ENCODE measurements at places on chromosomes 12 and 14.

- DNase-seq: no peak
Measured at GRCh38 chr14:55054098-55054497, 2.7 kb downstream of the MAPK1IP1L start.

- DNase-seq: no peak
Measured at GRCh38 chr14:61553730-61554641, 141.3 kb upstream of the HIF1A start.

DNA sequence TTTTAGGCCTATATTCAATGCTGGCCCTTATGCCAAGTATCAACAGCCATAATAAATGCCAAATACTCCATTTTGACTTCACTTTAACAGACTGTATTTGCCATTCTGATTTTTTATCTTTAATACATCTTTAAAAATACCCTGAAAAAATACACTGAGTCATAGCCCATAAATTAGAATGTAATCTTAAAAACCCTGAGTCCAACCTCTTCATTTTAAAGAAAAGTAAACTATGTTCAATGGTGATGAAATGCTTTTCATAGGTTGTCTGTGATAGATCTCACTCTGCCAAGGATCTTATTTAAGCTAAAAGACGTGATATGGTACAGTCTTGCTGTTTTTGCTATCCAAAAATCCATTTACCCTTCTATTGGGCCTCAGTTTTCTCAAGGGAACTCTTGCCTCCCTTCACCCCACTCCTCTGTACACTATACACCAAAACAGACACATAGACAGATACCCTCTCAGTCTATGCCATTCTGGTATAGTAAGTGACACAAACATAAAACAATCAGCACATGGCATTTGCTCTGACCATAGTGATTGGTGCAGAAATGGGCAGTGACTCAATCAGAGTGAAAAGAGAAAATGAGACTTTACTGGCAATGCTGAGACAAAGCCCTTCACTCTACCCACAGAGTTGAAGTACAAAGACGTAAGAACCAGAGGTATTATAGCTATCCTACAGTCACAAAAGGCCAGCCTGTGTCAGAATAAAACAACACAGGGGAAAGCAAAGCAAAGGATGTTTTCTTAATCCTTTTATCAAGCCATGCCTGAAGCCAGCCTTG lies 49.1 kb downstream of the BTG1 start:
- no peak for DNase-seq

DNA sequence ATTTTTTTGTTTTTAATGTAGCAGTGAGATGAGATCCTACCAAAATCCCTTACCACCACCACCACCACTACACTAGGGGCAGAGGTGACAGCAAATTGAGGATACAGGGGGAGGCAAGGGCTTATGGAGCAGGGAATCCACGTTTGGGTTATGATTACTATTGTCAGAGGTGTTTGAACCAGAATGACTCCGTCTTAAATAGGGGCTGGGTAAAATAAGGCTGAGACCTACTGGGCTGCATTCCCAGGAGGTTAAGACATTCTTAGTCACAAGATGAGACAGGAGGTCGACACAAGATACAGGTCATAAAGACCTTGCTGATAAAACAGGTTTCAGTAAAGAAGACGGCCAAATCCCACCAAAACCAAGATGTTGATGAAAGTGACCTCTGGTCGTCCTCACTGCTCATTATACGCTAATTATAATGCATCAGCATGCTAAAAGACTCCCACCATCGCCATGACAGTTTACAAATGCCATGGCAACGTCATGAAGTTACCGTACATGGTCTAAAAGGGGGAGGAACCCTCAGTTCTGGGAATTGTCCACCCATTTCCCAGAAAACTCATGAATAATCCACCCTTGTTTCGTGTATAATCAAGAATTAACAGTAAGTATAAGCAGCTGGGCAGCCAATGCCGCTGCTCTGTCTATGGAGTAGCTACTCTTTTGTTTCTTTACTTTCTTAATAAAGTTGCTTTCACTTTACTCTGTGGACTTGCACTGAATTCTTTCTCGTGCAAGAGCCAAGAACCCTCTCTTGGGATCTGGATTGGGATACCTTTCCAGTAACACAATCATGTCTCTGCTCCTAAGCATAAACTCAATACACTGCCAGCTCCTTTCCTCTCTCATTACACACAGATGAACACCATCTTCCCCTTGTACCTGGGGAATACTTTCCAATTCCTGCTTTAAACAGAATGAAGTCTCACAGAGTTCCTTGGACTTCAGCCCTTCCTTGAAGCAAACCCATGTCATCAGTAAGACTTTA lies 16.7 kb upstream of the CRY1 start:
- no peak for DNase-seq

- no peak for DNase-seq
Measured at GRCh38 chr12:85484387-85484786, 204.4 kb downstream of the ALX1 start.

- no peak for DNase-seq
Measured at GRCh38 chr14:77006132-77006531, 22.4 kb downstream of the IRF2BPL start.

- no peak for DNase-seq
Measured at GRCh38 chr14:33742166-33742565, 208.7 kb downstream of the EGLN3 start.

- DNase-seq: peak; percentile 53
Measured at GRCh38 chr12:43210485-43211192, 341.4 kb downstream of the ADAMTS20 start.

- DNase-seq: no peak
Measured at GRCh38 chr14:59755409-59756135, 115.0 kb downstream of the RTN1 start.

- no peak for DNase-seq
Measured at GRCh38 chr12:107549651-107550480, 135.7 kb upstream of the PWP1 start.

DNA sequence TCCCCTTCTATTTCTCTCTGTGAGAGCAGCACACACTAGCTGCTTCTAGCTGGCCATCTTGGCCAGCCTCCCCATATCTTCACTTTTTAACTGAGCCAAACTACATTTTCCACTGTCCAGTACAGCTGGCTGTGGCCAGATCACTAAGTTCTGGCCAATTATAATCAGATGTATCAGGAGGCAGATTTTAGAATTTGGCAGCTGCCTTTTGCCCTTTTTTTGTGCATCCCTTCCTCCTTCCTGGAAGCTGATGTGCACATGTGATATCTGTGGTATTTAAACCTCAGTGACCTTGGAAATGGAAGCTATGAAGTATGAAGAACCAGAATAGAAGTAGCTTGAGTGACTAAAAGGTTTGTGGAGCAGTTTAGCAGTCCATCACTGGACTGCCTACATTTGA lies 49.8 kb upstream of the ANO6 start:
- DNase-seq: no peak

DNA sequence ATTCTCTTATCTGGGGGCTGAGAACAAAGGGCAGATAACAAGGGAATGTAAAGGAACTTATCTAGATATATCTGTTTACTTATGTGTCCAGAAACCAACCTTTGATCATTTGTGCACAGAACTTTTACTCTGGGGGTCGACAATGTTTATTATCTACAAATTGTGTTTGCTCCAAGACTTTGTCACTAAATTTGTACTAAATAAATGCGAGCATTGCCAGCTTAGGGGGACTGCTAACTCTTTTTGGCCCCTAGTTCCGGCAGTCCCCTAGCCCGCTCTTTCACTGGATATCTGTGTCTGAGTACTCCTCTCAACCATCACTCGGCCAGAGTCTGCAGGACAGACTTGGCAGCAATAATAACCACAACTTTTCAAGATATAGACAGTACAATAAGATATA lies 88.2 kb downstream of the FSCB start:
- no peak for DNase-seq

GRCh38 chr14:102538602-102539543 lies 29.3 kb upstream of the ANKRD9 start:
- DNase-seq: no peak

- no peak for DNase-seq
Measured at GRCh38 chr12:89710873-89711750, 2.5 kb upstream of the ATP2B1 start.

DNA sequence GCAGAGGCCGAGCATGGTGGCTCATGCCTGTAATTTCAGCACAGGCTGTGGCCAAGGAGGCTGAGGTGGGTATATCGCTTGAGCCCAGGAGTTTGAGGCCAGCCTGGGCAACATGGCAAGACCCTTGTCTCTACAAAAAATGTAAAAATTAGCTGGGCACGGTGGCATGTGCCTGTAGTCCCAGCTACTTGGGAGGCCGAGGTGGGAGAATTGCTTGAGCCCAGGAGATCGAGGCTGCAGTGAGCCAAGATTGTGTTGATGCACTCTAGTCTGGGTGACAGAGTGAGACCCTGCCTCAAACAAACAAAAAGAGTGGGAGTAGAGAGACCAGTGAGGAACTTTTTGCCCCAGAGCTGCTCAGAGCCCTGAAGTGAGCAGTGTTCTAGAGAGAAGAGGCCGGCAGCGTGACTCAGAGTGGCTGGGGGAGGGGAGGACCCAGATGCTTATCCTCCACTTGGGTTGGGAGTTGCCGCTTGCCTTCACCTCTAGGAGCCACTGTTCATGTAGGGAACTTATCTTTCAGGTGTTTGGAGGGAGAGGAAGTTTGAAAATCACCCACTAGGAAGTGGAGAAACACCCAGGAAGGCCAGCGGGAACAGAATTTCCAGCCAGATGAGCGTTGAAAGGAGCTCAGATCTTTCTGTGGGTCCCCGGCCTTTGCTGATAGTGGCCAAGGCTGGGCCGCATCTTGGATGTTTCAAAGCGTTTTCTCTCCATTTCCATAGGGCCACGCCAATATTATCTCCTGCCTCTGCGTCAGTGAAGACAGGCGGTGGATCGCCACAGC lies 15.3 kb downstream of the CFAP251 start:
- DNase-seq: no peak

DNA sequence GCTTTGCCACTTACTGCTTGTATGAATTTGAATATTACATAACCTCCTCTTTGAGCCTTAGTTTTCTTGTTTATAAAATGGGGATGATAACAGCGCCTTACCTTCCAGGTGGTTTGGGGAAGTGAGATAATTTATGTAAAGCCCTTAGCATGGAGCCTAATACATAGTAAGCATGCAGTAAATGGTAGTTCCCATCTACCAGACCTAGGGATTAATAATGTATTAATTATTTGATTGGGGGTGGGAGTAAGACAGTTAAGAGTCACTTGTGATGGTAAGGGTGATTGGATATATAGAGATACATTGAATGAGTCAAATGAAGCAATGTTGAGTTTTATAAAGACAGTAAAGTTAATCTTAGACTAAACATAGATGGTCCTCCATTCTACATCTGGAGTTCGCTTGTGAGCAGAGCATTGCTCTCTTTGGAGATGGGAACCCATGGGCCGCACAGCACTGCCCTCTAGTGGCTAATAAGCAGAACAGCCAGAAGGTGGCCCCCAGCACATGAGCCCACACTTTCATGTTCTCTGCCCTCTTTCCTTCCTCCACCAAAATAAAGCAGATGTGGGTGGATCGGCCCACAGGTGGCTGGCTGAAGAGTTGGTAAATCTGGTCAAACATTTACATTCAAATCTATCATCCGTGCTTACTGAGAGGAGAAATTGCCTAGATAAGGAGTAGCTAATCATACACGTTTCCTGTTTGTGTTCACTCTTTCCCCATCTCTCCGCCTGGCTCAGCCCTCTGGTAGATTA lies 26.5 kb upstream of the TAMALIN start:
- peak; percentile 61 for DNase-seq

DNA sequence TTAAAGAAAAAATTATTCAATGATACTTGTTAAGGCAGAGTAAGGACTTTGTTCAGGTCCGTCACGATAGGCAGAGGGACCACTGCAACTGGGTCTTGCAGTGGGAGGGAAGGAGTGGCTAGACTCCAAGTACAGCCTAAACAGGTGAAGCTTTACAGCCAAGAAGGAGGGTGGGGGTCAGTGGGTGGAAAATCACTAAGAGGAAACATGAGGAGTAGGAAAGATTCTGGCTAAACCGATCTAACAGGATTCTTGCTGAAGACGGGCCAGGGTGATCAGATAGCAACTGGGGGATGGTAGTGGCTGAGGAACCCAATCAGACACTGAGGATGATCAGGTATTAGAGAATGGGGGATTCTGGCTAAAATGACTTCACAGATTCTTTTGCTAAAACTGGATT lies 100.2 kb downstream of the TTC7B start:
- no peak for DNase-seq

GRCh38 chr12:58316926-58317325 lies 375.6 kb downstream of the ATP23 start:
- no peak for DNase-seq

DNA sequence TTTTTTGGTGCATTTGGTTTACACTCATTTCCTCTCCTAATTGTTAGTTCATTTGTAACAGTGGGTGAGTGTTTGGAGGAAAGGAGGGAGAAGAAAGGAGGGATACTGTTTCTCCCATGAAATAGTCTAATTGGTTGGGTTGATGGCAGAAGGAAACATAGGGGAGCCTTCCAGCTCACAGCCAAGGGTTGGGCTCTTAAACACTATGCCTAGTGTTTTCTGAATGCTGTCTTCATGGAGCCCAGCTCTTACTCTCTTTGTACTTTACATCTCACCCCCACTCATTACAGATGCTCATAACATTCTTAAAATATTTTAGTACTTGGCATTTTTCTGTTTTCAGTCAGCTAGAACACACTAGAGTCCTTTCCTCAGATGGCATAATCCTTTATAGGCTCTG lies 38.2 kb downstream of the BAZ2A start:
- DNase-seq: no peak

GRCh38 chr14:68910540-68910939 lies 68.6 kb downstream of the ACTN1 start:
- no peak for DNase-seq

GRCh38 chr12:111245701-111246476 lies 123.0 kb downstream of the PHETA1 start:
- DNase-seq: no peak

DNA sequence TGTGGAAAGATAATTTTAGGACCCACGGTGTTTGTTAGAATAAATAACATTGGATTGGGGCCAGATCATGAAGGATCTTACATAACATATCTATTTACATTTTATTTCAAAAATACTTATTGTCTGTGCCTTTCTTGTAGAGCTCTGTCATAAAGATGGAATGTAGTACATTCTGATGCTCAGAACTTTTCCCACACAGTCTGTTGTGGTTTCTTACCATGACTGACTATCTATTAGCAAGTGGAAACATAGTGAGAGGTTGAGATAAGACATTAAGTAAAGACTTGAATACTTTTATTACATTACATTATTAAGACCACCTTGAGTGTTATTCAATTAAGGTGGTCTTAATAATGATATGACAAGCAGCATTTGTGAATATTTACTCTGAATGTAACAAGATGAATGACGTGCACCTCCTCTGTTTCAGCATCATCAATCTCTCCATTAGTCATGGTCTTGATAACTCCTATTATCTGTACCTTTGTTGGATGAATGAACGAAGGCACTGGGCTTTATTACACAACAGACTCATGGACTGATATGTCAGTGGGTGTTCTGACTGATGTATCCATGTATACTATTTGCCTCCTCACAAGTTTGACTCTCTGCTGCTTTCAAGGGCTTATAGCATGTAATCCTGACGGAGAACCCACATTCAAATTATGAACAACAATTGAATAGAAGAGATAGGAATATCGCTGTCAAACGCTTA lies 883.0 kb upstream of the FLRT2 start:
- no peak for DNase-seq

Data from MM.1S (cell line).